ENCODE measurements at places on chromosomes 7 and 10. TPM values are rescaled to one million over a fixed set of nuclear protein-coding genes. Genes with fewer than 3 reads are reported as not detected.

Gene IL6
- total RNA-seq = 11.0 TPM

Gene TMEM176B
- total RNA-seq = not detected

Gene SERPINE1
- total RNA-seq = 1,952 TPM

Gene TYW1
- total RNA-seq = 15.7 TPM

Gene RASSF4
- total RNA-seq = 2.2 TPM

Gene CYP26C1
- 0.30 TPM for total RNA-seq

Gene ZRANB1
- total RNA-seq = 10.0 TPM

Gene CYP3A7
- total RNA-seq = not detected

Gene SPDYE2B
- total RNA-seq = not detected

Gene TMEM213
- not detected for total RNA-seq

Gene ERVW-1
- total RNA-seq = not detected

Gene SAP25
- not detected for total RNA-seq

Gene PDE1C
- total RNA-seq = 7.2 TPM

Gene PPIA
- total RNA-seq = 5,102 TPM

Gene NPC1L1
- not detected for total RNA-seq

Gene GRM3
- not detected for total RNA-seq

Gene CD36
- total RNA-seq = 9.4 TPM

Gene NPTX2
- 0.60 TPM for total RNA-seq

Gene PRF1
- not detected for total RNA-seq

Gene TBX20
- total RNA-seq = not detected

Gene AOAH
- total RNA-seq = 0.07 TPM

Gene FKBP6
- total RNA-seq = not detected

Gene SLC26A5
- total RNA-seq = not detected

Gene COL28A1
- not detected for total RNA-seq

Gene GNGT1
- total RNA-seq = not detected

Gene GIMAP1
- 9.4 TPM for total RNA-seq
